ENCODE measurements at places on chromosomes 7 and 10.

GRCh38 chr10:110387983-110388686, 83.4 kb upstream of the SMNDC1 start:
- DNase-seq = no peak
- no peak overlapping the region for H3K27ac ChIP-seq
- H3K27me3 ChIP-seq = no peaks in the 10 kb centered on the region
- no peak overlapping the region for H3K4me3 ChIP-seq
- H3K36me3 ChIP-seq = no peaks in the 10 kb centered on the region

GRCh38 chr7:83162402-83163256, at the start of gene PCLO:
TSS of gene PCLO (minus strand) at chr7:83162884. CDS start at chr7:83162592, 292 bp downstream.
- H3K4me1 ChIP-seq = no peaks in the 10 kb centered on the region
- no peaks in the 10 kb centered on the region for H3K27me3 ChIP-seq
- no peak within 1 kb of the TSS for H3K27ac ChIP-seq

- H3K27ac ChIP-seq = no peak overlapping the region
- no peaks in the 10 kb centered on the region for H3K36me3 ChIP-seq
- H3K4me3 ChIP-seq = no peak overlapping the region
- no peak for DNase-seq
- no peaks in the 10 kb centered on the region for H3K27me3 ChIP-seq
- no peaks in the 10 kb centered on the region for H3K4me1 ChIP-seq
These were observed 180.9 kb downstream of the ANK3 start for GRCh38 chr10:60208676-60209269.

- no peak overlapping the region for H3K4me3 ChIP-seq
- no peaks in the 10 kb centered on the region for H3K4me1 ChIP-seq
- DNase-seq = no peak
These were observed 61.9 kb downstream of the COL13A1 start for GRCh38 chr10:69863580-69863979.

DNA sequence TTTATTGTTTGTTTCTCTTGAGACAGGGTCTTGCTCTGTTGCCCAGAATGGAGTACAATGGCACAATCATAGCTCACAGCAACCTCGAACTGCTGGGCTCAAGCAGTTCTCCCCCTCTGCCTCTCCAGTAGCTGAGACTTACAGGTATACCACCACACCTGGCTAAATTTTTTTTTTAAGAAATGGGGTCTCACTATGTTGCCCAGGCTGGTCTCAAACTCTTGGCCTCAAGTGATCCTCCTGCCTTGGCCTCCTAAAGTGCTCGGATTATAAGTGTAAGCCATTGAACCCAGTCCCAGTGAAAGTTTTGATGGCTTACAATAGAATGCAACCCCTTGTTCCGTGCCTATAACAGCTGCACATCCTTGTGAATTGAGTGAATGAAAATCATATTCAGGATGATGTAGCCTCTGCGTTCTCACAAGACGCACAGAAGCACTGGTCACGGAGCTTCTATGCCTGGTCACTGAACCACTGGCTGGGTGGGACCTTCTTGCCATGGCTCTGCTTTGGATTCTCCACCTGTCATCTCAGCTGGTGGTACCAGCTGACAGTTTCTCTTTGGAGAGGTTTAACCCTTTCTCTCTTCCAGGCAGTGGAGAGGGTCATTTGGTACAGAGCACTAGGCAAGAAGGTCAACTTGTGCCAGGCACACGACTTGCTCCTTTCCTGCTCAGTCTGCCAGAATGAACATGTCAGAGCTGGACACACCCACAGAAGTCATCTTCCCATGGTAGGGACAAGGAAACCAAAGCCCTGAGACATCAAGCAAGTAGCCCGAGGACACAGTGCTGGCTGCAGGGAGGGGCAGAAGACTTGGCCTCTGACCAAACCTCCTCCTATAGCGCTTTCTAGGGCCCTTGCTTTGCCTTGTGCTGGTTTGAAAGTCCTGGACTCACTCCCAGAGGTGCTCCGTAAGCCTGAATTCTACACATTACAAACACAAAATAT, 89.6 kb downstream of the ATXN7L1 start:
- H3K4me3 ChIP-seq = no peak overlapping the region
- no peaks in the 10 kb centered on the region for H3K27me3 ChIP-seq
- H3K4me1 ChIP-seq = no peaks in the 10 kb centered on the region

Data from natural killer cell (primary cell).